Stimulated activated CD4-positive, alpha-beta T cell treated with anti-CD3 and anti-CD28 coated beads, Interleukin-2, amount 100 ng/mL, for 4 hours (primary cell): ENCODE measurements at places on chromosomes 2 and 18.

DNA sequence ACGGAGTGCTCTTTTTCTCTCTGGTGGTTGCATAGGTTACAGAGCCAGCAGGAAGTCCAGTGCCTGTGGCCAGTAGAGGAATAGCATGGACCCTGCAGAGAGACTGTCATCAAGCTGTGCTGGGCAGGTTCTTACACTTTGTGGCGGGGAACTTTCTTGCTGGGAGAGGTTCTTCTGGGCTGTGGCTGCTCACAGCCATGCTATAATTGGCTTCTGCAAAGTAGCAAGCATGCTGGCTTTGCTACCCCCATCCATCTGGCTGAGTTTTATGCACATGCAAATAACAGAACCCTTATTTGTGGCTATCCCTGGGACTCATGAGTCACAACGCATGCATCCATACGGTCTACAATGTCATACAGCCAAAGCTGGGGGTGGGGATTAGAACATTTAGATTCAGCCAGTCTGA, 68.9 kb downstream of the PLCL1 start:
- no peak for DNase-seq

DNA sequence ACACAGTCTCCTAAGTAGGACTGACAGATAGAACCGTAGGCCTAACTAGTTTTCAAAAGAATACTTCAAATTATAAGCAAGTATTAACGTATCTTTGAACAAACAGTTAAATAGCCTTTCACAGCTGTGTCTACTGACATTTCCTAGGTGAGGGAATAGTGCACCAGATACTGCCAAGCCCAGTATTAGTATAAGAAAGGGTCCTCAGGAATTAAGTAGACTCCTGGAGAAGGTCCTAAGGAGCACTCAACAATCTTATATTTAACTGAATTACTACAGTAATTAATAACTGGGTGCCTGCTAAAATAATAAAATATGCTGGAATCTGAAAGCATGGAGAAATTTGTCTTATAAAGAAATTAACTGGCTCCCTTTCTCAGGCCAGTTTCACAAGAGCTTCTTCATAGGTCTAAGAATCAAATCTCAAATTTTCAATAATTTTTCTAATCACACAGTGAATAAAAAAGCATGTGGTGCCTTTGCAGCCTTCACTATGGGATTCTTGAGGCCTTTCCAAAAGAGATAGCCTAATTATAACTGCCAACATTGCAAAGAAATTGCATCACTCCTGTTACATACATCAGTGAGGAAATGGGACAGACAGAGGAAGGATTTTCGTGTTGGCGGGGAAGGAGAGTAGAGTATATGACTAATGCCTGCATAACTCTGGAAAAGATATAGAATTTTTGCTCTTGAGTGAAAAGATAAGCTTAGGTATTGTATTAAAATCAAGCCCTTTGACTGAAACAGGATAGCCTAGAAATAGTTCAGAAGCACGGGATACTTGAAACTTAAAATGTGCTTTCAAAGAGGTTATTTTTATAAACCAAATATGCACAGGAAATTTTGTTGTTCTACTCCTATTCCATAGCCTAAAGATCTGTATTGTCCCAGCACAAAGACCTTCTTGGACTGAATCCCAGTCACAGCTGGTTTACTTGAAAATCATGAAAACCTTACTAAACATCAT, 228.6 kb upstream of the STK17B start:
- no peak for DNase-seq

DNA sequence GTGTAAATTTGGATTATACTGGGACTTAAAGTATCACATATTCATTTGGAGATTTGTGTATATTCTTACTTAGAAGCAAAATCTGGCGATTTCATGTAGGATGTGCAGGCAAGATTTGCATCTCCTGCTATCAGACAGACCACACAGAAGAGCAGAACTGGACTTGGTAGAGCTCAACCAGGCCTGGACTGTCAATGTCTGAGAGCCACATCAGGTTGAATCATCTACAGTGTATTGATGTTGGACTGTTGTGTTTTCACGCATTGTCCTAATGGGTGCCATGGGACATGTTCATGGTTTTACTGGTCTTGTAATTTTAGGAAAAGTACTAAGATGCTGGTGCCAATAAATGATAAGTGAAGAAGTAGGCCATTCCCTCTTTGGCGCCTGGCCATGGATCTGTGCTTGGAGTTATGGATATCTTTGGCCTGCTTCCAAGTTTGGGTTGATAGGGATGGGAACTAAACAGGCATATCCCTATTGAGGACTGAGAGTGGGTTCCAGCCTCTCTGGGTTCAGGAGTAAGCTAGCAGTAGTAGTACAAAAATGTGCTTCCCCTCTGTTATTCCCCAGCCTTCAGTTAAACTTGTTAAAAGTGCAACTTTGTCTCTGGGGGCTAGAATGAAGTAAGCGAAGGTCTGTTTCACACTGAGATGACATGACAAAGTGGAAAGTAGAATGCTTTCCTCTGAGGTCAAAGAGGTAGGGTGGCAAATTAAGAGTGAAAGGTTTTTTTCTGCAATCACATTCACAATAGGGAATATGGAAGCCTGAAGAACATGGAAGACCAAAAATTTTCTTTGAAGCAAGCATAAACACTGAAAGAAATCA, 49.2 kb upstream of the NEMP2 start:
- no peak for DNase-seq

- no peak for DNase-seq
Measured at GRCh38 chr2:45626387-45627221, 15.5 kb upstream of the SRBD1 start.

DNA sequence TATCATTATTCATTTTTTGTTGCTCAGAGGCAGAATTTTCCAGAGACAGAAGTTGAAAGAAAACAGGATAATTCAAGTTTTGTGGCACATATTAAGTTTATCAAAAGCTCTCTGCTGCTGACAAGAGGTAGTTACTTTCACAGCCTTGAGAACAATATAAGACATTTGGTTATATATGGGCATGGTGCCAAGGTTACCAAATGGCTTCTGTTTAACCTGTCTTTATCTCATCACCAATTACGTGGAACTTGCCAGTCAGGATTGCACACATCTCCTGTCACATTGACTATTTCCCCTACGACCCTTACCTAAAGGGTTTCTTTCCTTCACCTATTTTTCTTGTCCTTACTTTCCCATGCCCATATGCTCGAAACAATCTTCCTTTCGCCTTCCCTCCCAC, 35.9 kb downstream of the KLF7 start:
- DNase-seq = no peak
